Activated gamma-delta T cell treated with anti-CD3 and anti-CD28 coated beads, Interleukin-2, amount 50 U/mL, for 16 hours (primary cell): ENCODE measurements at places on chromosomes 5 and 9.

DNA sequence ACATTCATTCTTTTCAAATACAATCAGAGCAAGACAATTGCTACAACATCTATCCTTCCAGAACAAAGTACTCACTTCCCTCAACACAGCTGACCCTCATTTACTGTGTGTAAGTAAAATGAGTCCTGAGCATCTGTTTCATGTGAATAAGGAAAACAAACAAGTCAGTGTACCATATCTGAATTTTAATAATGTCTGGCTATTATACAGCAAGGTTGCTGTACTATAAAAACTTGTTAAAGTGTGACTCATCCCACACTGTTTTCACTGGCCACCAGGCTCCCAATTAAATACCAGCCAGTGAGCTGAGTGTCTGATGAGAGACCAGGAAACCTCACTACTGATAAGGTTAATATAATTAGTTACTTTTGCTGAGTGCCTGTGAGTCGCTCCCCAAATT is 339.8 kb downstream of the AGTPBP1 start:
- DNase-seq, result no peak

DNA sequence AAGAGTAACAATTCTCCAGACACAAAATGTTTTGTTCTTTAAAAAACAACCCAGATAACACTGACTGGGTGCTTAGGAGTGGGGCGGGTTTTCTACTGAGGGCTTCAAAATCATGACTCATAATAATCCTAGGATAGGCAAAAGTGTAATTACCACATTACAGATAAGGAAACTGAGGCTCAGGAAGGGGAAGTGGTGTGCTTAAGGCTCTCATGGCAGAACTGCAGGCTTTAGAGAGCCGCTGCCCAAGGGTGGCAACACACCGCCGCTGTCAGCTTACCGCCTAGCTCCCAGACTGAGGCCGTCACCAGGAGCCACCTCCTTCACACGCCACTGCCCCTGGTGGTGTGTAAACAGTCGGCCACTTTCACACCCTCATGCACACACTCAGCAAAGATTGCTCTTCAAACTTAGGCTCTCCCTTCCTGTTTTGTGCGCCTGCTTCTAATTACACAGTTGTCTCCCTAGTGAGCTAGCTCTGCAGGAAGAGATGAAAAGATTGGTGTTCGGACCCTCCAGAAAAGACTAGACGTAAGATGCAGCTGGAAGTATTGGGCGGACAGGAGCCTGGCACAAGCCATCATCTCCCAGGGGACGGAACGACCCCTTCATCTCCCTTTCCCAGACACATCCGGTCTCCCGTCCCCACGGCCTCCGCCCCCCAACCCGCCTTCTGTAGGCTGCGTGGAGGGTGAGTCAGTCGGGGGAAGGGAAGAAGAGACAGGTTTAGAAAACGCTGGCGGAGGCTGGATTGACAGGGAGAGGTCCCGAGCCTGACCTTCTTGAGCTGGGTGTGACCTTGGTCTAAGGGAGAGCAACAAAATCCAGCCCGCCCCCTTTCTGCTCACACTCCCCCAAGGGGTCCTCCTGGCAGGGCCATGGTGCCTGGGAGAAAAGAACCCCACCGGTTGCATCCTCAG is 162.7 kb downstream of the SYK start:
- DNase-seq, result no peak

- no peak for DNase-seq
These were observed 34.0 kb downstream of the CDK5RAP2 start for GRCh38 chr9:120545701-120546550.

GRCh38 chr5:67493676-67494075 is 297.1 kb upstream of the CD180 start:
- no peak for DNase-seq

DNA sequence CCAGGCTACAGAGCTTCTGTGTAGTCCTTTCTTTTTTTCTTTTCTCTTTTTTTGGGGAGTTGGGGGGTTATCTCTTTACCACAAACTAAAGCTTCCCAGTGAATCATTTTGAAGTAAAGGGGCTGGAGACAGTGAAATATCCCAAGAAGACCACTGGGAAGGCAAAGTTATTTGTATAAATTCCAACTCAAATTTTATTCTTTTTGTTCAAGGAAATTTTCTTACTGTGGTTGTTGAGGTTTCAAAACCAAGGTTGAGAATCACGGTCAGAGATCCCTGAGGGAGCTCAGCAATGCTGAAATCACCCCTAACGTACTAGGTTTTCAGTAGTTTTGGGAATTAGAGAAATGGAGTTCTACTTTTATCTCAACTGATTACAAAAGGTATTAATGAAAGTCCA is 175.7 kb downstream of the ARHGEF28 start:
- DNase-seq, result no peak

DNA sequence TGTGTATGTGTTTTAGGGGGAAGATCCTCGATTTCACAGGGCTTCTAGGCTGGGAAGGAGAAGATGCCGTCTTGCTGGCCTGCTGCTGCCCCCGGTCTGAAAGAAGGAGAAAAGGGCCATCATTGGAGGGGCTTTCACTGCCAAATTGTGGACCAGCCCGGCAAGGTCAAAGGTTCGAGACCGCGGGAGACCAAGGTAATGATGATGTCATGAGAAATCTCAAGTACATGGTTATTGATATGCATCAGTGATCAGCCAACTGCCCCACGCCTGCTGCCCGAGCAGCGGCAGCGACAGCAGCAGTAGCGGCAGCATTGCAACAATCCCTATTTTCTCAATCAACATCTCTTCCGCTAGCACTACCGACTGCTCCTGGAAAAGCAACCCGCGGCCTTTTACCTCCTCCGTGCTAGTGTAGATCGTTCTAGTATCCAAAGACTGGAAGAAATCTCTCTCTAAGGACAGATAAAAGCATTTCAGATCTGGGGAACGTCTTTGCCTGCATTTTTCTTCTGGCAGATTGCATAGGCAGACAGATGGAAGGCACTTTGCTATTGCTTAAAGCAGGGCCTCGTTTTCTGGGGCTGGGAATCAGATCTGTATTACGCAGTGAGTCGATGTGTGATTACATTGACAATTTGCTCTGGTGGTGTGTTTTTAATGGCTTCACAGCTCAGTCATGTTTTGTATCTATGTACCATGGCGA is 215.3 kb downstream of the MEF2C start:
- DNase-seq, result no peak

GRCh38 chr9:135040892-135041291 is 46.6 kb upstream of the OLFM1 start:
- DNase-seq, result no peak

GRCh38 chr5:107155707-107156106 is 515.0 kb downstream of the EFNA5 start:
- DNase-seq, result no peak

DNA sequence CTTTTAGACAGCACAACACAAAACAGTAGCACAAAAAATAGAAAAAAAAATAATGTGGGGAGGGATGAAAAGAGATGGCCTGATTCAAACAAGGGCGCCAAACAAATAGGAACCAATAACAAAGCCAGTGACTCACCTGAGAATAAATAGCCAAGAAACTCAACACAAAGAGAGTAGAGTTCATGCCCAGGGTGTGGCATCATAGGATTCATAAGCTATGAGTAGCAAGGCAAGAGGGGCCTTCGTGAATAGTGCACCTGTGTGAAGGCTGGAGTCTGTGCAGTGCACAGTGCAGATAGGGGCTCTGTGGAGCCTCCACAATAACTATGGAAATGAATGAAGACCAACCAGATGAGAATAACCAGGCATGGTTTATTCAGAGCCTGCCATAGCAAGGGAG is 541.7 kb downstream of the SPOCK1 start:
- no peak for DNase-seq

DNA sequence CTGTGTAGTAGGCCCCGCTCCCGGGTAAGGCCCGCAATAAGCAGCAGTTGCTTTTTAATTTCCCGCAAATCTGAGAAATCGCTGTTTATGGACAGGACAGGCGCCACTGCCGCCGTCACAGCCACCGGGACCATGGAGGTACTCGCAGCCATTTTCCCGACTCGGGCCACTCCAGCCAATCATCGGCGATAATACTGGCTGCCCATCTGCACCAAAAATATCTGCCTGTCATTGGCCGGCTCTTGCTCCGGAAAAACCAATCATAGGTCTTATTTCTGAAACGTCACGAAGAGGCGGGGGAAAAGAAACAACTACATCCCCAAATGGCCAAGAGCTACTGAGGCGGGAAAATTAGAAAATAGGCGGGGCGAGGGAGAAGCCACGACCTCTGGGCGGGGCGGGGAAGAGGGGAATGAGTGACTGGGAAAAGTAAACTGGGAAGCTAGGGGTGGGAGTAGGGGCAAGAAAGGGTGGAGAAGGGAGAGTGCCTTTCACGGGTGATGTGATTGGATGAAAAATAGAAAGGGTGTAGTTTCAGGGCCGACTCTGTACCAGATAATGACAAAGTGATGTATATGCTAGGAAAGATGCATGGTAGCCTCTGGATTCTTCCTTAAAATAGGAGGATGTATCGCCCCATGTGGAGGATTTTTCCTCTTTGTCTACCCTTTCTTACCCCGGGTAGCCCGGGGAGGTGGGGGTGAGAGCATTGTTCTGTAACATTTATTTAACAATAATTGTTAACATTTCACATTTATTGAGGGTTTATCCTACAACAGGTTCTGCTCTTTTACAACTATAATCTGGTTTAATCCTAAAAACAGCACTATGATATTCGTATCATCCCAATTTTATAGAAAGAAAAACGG is at the start of gene CDC23:
Gene CDC23 (minus strand): TSS at position 163 of the 869 bp plus-strand sequence. CDS start 11 bp downstream, at position 152.
- DNase-seq, result peak; percentile 86

DNA sequence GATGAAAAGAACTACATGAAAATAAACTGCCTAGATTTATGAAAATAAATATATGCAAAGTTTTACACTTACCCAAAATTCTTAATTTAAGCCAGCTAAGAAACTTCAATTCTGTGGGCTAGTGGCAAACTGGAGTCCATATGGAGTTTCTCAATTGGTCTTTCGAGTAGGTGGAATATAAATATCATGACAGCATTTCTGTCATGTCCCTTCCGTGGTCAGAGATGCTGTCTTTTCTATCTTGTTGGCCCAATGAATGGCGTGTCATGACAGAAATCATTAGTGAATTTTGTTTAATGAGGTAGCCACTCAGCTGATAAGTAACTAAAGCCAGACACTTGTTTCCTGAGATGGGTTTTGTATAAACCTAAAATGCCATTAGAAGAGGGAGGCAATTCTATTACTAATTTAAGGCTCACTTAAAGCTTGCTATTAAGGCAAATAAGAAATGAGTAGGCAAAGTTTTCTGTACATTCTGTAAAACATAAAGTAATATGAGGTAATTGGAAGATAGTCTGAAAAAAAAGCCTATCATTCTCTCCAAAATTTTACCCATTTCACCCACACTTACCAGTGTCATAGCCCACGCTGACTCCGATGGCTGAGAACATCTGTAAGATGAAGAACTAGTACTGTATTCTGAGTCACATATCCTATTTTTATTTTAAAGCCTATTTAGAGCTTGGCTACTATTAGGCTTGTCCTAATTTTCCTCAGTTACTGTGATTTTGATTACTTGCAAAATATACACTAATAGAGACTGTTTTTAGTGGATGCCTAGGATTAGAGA is 419.3 kb upstream of the MEF2C start:
- no peak for DNase-seq

DNA sequence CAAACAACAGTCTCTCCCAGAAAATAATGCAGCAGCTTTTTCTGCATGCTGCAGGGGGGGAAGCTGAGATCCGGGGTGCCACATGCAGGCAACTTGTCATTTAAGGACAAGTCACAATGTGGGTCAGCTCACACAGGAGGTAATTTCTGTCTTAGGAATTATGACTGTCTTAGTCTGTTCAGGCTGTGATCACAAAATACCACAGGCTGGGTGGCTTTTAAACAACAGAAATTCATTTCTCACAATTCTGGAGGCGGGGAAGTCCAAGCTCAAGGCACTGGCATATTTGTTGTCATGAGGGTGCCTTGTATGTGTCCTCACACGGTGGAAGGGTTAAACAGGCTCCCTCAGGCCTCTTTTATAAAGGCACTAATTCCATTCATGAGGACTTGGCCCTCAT is 127.7 kb downstream of the DIRAS2 start:
- no peak for DNase-seq

DNA sequence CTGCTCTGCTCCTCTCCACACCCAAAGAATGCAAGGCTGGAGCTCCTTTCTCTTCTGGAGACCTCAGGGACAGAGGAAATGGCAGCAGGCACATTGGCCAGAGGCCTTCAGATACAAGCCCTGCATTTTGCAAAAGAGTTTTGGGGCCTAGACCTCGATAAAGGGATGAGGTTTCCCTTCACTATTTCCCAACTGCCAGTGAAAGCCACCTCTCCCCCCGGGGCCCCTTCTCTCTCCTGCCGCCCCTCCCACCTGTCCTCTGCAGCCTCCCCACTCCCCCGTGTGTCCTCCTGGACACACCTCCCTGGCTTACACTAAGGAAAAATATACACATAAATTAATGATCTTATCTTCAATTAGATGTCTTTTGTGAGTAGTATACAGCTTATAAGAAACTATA is 21.3 kb upstream of the LMNB1 start:
- no peak for DNase-seq

GRCh38 chr5:39730006-39730405 is 305.2 kb upstream of the DAB2 start:
- DNase-seq, result no peak

- DNase-seq, result no peak
These were observed 370 bp upstream of the CDH6 start for GRCh38 chr5:31193116-31193515.

DNA sequence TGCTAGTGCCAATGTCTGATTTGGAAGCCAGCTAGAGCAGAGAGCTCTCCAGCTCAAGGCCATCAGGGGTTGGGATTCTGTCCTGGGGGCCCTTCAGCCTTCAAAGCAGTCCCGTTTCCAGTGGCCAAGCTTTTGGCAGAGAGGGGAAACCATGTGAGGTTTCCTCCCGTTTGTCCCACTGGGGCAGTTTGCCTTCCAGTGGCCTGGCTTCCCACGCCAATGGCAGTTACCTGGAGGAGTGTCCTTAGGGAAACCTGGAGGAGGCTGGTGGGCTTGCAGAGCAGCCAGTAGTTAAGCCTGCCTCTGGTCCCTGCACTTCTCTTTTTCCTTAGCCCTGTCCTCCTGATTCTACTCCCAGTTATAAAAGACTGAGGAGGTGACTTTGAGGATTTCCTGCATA is 37.7 kb downstream of the FGD3 start:
- no peak for DNase-seq

DNA sequence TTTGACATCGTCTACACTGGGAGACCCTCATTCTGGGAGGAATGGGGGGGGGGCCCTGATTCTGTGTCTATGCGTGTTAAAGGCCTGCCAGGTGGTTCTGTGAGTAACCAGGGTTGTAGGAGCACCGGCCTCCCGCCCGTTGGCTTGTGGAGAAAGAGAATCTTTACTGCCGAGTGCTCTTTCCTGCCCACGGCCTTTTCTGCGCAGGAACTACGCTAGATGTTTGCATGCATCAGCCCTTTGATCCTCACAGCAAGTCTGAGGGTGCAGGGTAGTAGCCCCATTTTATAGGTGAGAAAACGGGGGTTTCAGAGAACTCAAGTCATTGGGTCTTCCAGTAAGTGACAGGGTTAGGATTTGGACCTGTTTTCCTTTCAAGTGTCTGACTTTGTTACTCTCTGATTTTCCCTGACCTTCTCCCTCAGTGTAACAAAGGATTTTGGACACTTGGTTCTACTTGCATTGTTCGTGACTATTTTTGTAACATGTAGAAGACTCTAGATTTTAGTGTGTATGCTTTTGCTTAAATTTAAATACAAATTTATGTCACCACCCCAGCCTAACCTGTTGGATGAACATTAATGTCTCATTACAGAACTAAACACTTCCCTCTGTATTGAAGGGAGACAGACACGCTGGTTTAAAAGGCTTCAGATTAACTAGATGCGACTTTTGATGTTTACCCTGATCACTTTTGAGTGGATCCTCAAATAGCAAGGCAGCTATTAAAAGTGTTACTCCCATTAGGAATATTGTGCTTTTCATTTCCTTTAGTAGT is 22.0 kb downstream of the MAST4 start:
- no peak for DNase-seq
